ENCODE measurements at places on chromosomes 12 and 14.

DNA sequence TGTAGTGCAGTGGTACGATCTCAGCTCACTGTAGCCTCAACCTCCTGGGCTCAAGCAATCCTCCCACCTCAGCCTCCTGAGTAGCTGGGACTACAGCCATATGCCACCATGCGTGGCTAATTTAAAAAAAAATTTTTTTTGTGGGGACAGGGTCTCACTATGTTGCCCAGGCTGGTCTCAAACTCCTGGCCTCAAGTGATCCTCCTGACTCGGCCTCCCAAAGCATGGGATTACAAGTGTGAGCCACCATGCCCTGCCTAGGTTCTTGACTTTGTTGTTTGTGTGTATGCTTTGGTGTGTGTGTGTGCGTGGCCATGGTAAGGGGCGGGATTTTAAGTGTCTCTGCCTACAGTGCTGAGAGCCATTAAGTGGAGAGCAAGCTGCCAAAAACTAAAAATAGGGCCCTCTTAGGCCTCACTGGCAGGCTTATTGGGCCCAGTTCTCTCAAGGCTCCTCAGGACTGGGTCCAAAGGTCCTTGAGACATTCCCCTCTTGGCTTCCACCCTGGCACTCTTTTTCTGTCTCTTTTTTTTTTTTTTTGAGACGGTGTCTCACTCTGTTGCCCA is 5.1 kb downstream of the COX14 start:
- DNase-seq = no peak

GRCh38 chr12:103278329-103278728 is 217.4 kb downstream of the C12orf42 start:
- DNase-seq = no peak

GRCh38 chr14:96221109-96221650 is 16.5 kb downstream of the BDKRB2 start:
- no peak for DNase-seq

DNA sequence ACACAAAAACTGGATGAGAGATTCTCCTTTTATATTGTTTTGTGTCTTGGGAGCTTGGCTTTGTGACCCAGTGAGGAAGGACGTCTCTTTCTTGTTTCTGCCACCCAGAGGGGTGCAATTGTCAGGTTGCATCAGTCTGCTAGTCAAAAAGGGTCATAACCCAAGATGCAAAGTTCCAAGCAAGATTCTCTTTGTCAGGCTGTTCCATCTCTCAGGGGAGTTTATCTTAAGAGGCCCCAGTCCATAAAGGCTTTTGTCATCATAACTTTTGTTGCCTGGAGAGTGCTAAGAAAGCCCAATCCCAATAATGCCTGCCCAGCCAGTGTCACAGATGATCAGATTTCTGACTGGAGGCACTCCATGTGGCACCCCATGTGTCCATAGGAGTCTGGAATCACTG is 444.9 kb downstream of the TRHDE start:
- no peak for DNase-seq
